ENCODE measurements at places on chromosomes 3 and 15. TPM values are rescaled to one million over a fixed set of nuclear protein-coding genes. Genes with fewer than 3 reads are reported as not detected.

- no peak for DNase-seq
These were observed 168.4 kb upstream of the ARRDC4 start for GRCh38 chr15:97791824-97792792.

GRCh38 chr3:43378066-43378935, 92.0 kb downstream of the SNRK start:
- DNase-seq, result no peak

DNA sequence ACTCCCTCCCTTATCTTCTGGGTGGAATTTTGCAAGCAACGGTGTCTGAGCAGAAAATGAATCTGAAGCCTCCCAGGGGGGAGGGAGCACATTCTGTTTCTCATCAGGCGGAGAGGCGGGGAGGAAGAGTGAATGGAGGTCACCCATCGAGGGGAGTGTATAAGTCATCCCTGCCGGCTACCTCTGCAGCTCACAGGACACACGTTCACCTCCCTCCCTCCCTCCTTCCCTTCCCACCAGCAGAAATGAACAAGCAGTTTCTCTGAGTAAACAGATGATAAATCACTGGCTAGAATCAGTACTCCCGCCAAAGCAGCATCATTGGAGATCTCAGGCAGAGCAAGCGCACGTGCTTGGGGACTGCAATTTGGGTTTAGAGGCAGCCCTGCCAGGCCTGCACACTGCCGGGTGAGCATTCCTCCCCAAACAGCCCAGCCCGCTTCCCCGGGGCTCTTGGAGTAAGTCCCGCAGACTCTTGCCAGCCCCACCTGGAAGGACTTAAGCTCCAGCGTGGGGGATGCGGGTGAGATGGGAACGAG, 38.3 kb downstream of the CPN2 start:
- peak; percentile 70 for DNase-seq

DNA sequence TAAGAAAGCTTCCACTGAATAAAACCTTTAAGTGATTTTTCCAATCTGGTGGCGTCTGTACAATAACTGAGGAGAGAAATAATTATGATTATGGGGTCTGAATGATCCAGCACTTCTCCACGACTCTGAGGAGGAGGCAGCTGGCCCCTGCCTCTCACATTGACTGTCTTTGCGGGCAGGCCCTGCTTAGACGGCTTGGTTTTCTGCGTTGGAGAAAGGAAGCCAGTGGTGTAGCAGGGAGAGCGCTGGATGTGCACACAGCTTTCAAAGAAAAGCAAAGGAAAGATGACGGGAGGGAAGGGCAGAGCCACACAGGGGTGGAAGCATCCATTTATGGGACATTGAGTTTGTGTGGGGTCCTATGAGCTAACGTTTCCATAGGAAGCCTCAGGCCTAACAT, 62.5 kb downstream of the MGLL start:
- no peak for DNase-seq

GRCh38 chr3:168828943-168829342, 733.2 kb upstream of the GOLIM4 start:
- DNase-seq, result no peak

DNA sequence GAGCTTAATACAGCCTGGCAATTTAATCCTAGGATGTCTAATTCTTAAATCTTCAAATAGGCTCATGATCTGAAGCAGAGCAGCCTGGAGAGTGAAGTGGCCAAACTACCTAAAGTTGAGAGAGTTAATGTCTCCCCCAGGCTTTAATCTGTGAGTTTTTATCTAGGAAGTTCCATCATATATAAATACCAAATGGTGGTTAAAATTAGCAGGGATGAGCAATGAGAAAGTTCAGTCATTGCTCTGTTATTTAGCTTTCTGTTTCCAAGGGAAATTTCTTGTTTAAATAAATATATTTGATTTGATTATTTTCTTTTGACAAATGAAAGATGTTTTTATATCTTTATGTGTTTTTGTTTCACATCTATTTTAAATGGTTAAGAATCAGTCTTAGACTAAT, 274.4 kb upstream of the UMPS start:
- no peak for DNase-seq

- DNase-seq, result no peak
These were observed 19.1 kb downstream of the UBE2E1 start for GRCh38 chr3:23824699-23825444.

- DNase-seq, result no peak
These were observed 272.8 kb upstream of the RORA start for GRCh38 chr15:61501815-61502389.

GRCh38 chr3:106965307-106965706, 411.9 kb upstream of the CCDC54 start:
- no peak for DNase-seq

- DNase-seq, result no peak
These were observed 94.7 kb upstream of the RNF7 start for GRCh38 chr3:141643391-141643790.

GRCh38 chr3:112973325-112974177, 1.4 kb downstream of the CD200R1 start:
- no peak for DNase-seq

GRCh38 chr15:91885714-91886270, 32.3 kb downstream of the SLCO3A1 start:
- DNase-seq, result no peak

DNA sequence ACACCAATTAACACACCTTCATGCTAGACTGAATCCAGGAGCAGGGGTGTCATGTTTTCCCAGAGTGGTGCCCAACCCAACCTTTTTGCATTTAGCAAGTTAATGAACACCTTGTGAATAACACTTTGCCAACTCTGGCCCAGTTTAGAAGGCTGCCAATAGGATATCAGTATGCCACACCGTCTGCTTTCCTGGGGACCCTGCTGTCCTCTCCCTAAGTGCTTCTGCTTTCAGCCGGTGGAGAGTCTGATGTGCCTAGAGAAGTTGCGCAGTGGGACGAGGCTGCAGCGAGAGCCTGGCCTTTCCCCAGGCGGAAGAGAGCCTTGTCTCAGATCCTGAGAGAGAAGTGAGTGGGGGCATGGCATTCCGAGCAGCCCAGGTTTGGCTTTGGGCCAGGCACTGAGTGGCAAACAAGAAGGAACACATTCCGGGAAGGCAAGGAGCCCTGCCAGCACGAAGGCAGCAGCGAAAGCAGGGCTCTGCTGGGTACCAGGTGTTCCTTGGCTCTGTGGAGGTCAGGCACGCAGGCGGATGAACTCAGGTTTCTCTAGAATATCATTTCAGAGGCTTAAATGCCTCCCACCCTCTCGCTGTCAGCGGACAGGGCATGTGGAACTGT, 36.9 kb downstream of the SENP8 start:
- DNase-seq, result peak; percentile 86

- no peak for DNase-seq
These were observed 14.8 kb downstream of the WDR53 start for GRCh38 chr3:196553551-196553950.

DNA sequence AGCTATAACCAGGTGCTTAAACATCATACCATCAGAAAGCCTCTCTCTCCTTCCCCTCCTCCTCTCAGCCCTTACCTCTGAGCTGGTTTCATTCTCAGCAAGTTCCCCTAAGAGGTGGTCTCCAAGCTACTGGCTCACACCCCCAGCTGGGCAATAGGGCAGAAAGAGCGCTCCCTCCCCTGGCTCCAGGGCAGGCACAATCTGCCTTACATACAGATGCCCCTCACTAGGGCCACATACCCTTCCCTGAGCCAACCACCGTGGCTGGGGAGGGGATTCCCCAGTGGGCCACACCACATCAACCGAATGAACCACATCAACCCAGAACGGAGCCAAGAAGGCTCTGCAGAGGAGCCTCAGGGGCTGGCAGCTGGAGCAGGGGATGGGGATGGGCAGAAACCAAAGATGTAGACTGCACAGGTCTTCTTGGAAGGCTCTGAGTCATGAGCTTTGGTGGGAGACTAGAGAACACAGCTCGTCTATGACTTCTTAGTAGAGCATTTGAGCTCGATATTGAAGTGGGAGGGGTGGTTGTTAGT, 4.6 kb upstream of the FBLN2 start:
- DNase-seq, result peak; percentile 70

GRCh38 chr3:188270423-188270972, 116.5 kb downstream of the LPP start:
- peak; percentile 76 for DNase-seq

- DNase-seq, result no peak
These were observed 44.3 kb upstream of the ATP2B2 start for GRCh38 chr3:10549617-10550230.

DNA sequence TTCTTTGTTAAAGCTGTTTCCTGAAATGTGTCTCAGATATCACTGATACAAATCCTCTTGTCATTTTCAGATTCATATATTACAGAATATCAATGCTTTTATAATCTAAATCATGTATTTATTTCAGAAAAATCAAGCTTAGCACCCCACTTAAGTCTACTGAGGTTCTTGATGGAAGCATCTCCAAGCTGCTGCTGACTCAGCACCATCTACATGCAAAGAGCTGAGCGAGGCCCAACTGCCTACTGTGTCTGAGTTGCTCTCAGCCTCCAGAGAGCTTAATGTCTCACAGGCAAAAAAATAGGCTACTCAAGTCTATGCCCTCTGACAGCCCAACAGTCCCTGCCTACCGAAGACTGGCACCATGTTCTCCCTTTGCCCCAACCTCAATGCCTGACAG, 29.2 kb upstream of the STIMATE start:
- DNase-seq, result no peak

The ITGA11 gene
- total RNA-seq, result 0.41 TPM

The XCR1 gene
- total RNA-seq, result not detected

The PATL2 gene
- total RNA-seq, result 0.12 TPM

The ALDH1L1 gene
- 7.0 TPM for total RNA-seq

The IGSF11 gene
- total RNA-seq, result 0.18 TPM

The SLC24A5 gene
- total RNA-seq, result not detected

The NUP210 gene
- 3.1 TPM for total RNA-seq

The IGF2BP2 gene
- 17.7 TPM for total RNA-seq

The FAM3D gene
- total RNA-seq, result 0.17 TPM

The MESP2 gene
- total RNA-seq, result not detected

The VIPR1 gene
- total RNA-seq, result not detected

The RFX7 gene
- 4.9 TPM for total RNA-seq

Data from H4 (cell line).